ENCODE measurements at places on chromosomes 13 and 19.

- no peak for DNase-seq
Observed at GRCh38 chr19:29645911-29646310, 19.4 kb upstream of the PLEKHF1 start.

DNA sequence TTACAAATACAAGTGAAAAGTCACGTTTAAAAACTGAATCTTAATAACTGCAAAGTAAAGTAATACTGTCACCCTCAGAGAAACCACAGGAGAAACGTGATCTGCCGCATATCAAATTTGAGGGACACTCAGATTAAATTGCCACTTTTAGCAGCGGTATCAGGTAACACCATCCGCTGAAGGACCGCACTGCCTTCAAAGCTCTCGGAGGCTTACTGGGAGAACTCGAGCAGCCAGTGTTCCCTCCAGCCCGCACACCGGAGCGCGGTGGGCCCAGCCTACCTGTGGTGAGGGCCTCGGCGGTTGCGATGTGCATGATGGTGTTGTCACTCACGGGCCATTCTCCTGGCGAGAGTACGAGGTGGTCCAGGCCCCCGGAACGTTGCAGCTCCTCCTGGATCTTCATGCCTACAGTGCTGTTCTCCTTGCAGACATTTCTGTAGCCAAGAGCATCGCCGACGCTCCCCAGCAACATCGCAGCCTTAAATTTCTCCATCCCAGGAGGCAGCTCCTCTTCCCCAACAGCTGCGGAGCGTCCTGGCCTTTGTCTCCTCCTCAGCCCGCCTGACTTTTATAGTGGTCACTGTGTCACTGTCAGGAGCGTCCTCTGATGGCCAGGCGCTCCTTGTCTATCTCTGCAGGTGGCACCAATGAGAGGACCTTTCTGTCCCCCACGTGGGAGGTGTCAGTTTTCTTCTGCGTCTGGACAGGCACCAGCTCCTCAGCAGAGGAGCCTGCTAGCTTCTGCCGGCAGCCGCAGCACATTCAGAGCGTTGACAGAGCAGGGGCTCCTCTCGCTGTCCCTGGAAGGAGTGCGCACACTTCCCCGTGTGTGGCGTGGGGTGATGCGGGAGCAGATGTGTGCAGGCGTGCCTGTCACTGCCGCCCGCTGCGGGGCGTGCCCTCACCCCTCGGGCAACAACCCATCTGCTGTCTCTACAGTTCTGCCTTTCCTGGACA is at the start of gene ADPRHL1:
Gene ADPRHL1, minus strand, starts transcription at position 547 of the 960 bp plus-strand sequence. Its CDS starts 51 bp downstream, at position 496.
- no peak for DNase-seq

GRCh38 chr19:7691497-7691896 is 10.4 kb downstream of the FCER2 start:
- DNase-seq = no peak

- no peak for DNase-seq
Observed at GRCh38 chr13:72144636-72145035, 277.6 kb upstream of the DACH1 start.

- no peak for DNase-seq
Observed at GRCh38 chr19:54916822-54917221, 10.9 kb downstream of the NCR1 start.

DNA sequence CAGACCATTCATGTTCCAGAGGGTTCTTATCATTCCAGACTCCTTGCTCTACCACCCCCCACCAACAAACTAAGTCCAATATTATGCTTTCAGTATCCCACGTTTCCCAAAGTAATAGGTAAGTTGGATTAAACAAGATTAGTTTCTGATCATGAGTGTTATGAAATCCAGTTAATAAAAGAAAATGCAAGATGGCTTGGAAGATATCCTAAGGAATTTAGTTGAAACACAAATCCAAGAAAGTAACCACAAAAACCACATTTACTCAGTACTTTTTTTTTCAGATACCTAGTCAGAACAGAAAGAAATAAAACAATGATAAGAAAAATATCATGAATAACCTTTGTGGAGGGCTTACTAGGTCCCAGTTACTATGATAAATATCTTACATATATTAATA is 119.4 kb upstream of the MIR17HG start:
- DNase-seq = no peak

DNA sequence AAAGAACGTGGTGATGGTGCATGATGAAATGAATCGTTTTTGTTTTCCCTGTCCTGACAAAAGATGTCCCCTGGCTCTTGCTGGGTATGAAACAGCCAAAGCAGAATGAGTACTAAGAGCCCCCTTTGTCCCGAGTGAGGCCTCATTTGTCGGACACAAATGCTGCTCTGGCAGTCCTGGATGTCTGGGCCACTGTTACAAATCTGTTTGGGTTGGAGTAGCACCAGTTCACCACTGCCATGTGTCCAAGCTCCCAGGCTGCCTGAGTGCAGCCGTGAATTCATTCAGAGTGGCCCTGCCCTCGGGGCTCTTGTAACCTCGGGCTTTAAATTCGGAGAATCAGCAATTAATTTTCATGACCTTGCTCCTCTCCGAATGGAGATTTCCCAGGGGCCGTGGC is 182.4 kb downstream of the NUFIP1 start:
- DNase-seq = no peak

DNA sequence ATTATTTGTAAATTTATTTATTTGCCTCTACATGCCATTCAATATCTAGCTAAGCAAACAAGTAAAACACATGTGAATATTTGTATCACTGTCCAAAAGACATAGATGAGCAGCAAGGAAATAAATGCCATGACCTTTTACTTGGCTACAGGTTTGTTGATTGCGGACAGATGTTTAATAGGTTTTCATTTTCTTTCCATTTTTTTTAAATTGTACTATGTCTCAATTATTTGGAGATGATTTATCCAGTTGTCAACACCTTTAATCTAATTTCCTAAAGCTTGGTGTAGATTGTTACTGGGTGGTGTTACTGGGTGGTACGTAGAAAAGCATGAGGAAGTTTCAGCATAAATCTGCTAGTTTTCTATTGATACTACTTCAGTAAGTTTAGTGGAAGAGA is 560.6 kb upstream of the SPRY2 start:
- DNase-seq = no peak

- no peak for DNase-seq
Observed at GRCh38 chr19:49878744-49879070, 1.2 kb downstream of the TBC1D17 start.

DNA sequence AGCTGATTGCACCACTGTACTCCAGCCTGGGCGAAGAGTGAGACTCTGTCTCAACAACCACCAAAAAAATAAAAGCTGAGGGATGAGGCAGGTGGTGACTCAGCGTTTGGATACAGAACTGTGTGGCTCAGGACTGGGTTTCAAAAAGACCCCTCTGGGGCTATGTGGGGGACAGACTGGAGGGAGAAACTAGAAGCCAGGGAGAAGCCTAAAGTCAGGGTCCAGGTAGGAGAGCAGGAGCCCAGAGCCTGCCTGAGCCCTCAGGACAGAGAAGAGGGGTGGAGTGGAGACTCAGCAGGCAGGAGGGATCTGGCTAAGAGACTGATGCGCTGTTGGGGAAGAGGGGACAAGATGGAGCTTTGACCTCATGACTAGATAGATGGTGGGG is 1.8 kb upstream of the CD37 start:
- no peak for DNase-seq
